Astrocyte of the hippocampus (primary cell): ENCODE measurements at places on chromosomes 1 and 21.

DNA sequence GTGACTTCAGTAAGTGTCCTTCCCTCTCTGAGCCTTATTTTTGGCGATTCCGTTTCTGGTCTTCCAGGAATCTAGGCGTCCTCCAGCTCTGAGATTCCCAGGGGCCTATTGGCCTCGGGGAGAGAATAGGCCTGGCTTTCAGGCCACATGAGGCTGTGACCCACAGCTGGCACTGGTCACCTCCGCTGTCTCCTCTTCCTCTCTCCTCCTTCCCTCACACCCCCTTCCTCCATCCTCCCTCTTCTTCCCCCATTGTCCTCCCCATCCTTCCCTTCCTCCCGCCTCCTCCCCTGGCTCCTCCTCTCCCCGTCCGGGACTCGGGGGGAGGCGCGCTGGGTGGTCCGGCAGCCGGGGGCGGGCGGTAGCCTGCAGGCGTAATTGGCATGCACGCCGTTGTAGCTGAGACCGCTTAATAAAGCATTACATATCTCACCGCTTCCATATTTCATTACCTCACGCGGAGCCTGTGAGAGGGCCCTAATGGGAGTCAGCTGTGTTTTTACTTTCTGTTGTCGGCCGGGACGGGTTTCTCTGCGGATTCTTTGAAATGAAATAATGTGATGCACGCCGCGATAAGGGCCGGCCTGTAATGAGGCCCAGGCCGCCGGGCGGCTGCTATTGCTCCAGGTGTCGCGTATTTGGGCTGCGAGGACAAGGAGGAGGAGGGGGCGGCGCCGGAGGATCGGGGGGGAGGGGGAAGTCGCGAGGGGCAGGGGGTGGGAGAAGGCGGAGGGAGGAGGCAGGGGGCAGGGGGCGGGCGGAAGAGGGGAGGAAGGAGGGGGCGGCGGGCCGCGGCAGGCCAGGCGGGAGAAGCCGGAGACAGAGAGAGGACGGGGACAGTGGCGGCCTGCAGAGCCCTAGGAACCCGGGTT, 95.3 kb downstream of the FOXD2 start:
- DNase-seq, result peak; percentile 63

DNA sequence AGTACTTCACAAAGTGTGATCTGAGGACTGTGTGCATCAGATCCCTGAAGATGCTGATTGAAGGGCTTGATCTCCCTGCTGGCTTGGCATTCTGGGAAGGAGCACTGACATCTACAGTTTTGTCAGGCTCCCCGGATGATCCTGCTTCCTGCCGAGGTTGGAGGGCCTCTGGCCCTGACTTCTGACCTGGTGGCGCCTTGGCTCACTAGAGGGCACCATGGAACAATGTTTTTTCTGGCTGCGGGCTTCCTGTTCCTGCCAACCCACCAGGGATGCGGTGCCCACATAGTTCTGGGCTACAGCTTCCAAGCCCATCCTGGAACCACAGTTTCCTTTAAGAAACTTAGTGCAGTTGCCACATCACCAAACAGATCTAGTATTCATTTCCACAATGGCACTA, 38.8 kb upstream of the RASAL2 start:
- peak; percentile 38 for DNase-seq

GRCh38 chr1:62712336-62713243, 24.4 kb upstream of the DOCK7 start:
- peak; percentile 12 for DNase-seq

DNA sequence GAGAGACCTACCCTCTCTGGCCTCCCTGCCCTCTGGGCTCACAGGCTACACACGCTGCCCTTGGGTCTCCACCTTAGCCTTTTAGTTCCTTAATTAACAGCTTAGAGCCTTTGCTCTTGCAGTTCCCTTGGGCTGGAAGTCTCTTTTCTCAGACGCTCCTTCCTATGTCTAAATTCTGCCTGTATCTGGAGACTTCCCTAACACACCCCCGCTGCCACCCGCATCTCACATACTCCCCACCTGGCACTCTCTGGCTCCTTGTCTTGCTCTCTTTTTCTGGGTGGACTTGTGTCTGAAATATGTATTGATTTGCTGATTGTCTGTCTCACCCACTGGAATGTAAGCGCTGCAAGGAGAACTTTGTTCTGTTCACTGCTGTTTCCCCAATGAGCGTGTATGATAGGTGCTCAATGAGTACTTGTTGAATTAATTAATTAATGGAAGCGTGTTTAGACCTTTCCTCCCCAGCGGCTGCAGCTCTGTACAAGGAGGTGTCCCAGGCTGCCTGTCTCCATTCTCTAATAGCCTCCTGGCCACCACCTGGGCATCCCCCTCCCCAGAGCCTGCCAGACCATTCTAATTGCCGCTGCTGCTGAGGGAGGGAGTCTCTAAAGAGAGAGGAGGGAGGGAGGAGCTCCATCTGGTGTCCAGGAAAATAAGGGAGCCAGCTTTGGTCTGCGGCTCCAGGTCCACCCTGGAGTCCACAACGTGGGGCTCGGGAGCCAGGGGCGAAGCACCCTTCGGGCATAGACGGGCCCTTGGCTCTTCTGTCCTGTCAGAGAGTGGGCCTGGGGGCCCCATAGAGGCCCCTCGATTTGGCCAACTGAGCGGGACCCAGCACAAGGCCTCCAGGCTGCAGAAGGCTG, 95.4 kb downstream of the RNF220 start:
- DNase-seq, result peak; percentile 80

- DNase-seq, result no peak
Measured at GRCh38 chr1:186875896-186876835, 47.4 kb downstream of the PLA2G4A start.

DNA sequence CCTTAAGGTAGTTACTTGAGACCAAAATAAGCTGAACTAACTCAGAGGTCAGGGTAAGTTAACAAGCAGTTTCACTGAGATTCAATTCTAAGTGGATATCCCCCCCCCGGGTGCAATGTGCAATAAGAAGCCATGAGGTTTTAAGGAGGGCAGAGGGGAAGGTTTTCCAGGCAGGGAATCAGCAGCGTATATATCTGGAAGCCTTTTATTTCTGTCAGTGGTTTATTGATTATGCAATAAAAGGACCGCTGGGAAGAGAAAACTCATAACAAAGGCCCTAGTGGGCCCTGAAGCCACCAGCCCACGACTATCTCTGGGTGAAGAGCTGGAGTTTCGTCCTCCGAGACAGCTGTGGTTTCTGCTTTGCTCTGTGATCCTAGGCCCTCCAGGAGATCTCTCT, 53.1 kb upstream of the CTPS1 start:
- no peak for DNase-seq

DNA sequence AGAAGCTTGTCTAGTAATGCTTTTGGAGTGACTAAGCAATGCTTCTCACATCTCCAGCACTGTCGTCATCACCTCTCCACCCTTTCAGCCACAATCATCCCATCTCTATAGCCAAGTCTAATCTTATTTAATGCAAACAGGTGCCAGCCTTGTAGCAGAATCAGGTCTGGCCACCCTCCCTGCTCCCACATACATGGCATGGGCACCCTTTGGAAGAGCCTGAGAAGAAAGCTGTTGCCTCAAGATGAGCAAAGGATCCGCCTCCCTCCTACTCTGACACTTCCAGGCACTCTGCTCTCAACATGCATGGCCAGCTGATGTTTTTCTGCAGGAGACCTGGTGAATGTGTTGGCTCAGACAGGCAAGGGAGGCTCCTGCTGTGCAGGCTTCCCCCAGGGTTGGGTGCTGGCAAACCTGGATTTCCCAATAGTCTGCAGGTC, 113.1 kb upstream of the GRIK3 start:
- no peak for DNase-seq

DNA sequence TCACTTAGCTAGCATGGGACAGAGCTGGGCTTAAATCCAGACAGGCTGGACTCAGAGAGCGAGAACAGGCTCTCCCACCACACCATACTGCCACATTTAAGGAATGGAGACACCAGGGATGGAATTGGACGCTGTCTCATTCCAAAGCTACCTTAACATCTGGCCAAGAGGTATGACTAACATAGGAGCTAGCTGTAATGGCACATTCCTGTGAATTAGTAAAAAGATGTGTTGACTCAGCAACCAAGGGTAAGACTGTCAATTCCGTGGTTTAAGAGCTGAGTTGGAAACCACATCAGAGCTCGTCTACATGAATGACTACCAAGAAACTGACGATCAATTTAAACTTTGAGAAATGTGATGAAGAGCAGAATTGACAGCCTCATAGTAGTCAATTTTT, 8.3 kb upstream of the TNFRSF9 start:
- DNase-seq, result peak; percentile 82

DNA sequence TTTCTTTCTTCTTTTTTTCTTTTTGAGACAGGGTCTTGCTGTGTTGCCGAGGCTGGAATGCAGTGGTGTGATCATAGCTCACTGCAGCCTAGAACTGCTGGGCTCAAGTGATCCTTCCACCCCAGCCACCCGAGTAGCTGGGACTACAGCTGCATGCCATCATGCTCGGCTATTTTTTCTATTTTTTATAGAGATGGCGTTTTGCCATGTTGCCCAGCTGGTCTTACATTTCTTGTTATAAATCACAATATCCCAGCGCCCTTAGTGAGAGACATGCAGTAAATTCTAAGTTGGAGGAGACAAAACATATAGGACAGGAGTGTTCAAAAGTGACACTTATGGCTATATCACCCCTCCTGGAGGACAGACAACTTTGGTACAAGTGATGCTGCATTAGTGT, 31.3 kb upstream of the ACTN2 start:
- no peak for DNase-seq

DNA sequence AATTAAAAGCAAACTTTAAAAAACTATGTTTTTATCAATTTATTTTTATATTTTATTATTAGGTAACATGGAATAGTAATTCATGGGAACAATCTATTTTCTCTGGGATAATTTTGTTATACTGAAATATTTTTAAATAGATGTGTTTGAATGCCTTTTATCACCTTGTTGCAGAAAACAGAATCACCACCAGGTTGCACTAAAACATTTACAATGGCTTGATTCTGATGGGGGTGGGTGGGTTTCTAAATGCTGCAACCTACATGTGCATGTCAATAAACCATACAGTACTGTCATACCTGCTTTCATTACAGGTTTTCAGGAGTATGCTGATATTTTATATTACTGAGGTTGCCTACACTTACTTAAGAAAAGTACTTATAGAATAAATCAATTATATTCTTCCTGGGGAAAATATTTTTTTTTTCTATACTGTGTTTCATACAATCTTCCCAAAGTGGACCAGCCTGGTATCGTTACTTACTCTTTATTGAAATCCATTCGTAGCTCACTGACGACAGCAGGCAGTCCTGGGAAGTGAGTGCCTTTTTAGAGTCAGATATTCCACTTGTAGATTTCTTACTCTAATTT, 132.8 kb downstream of the PTPRC start:
- peak; percentile 62 for DNase-seq

GRCh38 chr1:230278871-230279582, 147.1 kb downstream of the PGBD5 start:
- DNase-seq, result no peak

DNA sequence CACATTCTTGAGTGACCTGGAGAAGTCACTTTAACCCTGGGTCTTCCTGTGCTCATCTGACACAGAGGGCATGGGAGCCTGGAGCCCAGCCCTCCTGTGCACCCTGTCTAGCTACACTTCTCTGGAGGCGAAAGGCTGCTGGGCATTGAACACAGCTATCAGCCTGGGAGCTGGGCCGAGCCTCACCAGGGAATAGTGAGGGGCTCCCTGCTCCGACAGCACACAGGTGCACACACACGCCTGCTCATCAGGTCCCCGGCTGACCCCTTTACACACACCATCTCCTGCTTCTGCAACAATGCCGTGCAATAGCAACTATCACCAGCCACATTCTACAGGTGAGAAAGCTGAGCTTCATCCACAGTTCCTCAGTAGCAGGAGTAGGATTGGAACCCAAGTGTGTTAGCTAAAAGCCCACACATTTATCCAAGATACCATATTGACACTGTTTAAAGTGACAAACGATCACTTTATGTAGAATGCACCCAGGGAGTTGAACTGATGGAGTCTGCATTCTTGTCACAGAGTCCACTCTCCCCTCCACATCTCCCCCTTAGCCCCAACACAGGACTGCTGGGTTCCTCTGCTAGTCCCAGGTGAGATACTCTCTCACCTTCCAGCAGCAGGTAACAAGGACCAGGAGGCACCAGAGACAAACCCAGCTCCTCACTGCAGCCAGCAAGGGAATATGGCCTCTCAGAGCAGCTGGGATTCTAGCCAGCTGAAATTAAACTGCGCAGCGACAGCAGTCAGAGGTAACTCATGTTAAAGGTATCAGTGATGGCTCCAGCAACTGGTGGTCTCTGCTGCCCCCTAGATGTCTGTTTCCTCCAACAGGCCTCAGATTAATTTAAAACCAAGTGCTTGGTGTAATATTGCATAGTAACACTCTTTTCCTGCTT, 18.3 kb upstream of the CAPN8 start:
- peak; percentile 82 for DNase-seq

- DNase-seq, result no peak
Measured at GRCh38 chr21:18588001-18588662, 184.5 kb upstream of the TMPRSS15 start.

DNA sequence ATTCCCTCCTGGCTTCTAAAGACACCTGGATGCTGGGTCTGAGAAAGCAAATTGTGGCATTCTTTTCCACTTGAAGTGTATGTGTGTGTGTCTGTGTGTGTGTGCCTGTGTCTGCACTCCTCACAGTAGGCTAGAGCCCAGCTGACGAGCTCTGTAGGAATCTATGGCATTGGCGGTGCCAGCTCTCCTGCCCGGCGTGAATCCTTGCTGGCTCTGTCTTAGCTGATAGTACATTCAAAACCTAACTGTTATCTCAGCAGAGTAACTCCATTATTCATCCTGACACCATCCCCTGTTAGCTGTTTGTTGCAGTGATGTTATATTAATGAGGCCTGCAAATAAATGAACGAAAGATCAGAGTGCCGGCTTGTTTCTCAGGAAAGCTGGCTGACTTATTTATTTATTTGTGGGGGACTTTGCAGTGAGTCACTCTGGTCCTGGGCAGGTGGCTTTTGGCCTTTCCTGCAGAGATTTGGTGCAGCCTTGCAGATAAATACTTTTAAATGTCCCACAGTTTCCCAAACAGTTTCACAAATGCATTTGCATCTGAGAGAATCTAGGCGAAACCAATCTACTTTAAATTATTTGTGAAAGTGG, 160.6 kb upstream of the CD34 start:
- DNase-seq, result peak; percentile 86

GRCh38 chr1:111948209-111949171, 41.0 kb downstream of the KCND3 start:
- DNase-seq, result peak; percentile 79

GRCh38 chr1:29395736-29396437, 159.6 kb downstream of the PTPRU start:
- DNase-seq, result no peak

- no peak for DNase-seq
Measured at GRCh38 chr1:182718311-182718710, 33.9 kb upstream of the RGS8 start.
